ENCODE measurements at places on chromosomes 12 and 14.

DNA sequence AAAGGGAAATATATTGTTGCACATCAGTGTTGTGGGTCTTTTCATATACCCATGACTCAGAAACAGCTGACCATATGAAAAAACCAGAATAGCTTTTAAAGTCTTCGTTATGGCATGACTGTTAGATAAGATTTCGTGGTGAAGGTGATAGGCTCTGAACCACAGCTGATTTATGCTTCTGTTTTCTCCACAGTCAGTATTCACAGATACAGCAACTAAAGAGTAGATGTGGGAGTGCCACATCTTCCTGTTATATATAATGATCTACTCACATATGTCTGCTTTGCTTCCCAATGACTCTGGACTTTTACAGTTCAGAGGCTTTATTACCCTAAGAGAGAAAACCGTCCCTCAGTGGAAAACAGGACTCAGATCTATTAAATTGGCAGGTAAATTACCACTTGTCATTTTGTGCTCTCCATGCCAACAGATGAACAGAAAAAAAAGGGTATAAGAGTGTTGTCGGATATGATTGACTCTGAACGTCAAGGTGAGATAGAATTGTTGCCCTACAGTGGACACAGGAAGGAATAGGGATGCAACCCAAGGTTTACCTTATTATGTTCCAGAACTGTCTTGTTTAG is 1037.1 kb downstream of the GALC start:
- no peak for DNase-seq

DNA sequence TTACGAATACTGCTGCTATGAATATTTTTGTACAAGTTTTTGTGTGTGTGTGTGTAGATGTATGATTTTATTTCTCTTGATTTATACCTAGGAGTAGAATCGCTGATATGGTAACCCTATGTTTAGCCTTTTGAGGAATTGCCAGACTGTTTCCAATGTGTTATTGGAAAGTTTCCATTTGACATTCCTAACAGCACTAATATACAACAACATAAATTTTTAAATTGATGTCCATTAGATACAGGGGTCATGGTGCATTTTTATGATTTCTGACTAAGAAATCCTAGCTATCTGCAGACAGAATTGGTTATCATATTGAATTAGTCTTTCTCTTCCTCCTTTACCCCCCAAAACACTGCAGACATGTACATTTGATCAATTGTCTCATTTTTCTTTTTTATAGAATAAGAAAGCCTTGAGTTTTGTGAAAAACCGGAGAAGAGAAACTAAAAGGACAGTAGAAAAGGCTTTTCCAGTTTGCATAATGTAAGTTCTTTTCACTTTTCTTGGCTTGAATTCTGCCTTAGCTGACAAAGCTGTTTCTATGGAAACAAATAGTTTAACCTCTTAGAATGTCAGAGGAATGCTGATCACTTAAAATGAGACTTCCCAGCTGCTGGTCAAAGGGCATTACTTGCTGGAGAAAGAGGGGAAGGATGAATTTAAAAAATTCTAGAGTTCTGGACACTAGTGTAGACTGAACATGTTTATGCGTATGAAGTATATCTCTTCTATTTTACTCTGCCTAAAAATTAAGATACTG is 28.2 kb downstream of the PALS1 start:
- peak; percentile 70 for DNase-seq

DNA sequence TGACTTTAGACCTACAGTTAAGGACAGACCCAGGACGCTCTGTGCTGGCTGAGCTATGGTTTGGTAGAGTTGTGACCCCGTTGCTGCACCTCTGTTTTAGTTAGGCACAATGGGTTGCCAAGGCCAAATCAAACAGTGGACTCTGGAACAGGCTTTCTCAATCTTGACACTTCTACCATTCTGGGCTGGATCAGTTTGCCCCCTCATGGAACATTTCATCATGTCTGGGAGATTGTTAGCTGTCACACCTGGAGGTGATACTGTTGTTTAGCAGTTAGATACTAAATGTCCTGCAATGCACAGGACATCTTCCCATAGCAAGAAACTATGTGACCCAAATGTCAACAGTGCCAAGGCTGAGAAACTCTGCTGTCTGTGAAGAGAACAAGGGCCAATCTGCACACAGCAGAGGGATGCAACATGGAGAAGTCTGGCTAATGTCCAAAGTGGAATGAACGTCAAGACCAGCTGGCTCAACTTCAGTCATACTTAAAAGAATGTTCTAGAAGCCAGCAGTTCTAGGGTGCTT is 65.6 kb upstream of the DICER1 start:
- peak; percentile 72 for DNase-seq

DNA sequence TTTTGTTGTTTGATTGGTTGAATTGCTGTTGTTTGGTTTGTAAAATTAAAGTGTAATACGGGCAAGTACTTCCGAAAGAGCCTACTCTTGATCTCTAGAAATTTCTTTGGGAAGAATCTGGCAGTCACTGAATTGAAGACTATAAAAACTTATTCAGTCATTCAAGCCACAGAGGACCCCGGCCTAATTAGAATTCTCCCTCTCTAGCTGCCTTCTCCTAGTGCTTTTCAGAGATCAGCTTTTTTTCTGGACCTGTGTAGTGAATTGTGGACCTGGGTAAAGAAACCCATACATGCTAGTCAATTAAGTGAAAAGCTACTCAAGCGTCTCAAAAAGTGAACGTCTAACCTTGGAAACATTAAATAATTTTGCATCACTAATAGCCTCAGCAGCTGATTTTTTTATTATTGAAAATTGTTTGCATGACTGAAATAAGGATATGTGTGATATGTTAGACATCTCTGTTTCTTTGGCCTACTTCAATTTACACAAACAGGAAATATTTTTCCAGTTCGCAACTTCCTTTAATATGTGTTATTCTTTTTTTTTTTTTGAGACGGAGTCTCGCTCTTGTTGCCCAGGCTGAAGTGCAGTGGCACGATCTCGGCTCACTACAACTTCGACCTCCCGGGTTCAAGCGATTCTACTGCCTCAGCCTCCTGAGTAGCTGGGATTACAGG is 27.2 kb downstream of the EFCAB11 start:
- no peak for DNase-seq

GRCh38 chr12:8698132-8698851 is 501 bp downstream of the RIMKLB start:
- no peak for DNase-seq

- no peak for DNase-seq
Observed at GRCh38 chr14:90534091-90534837, 137.4 kb downstream of the CALM1 start.

DNA sequence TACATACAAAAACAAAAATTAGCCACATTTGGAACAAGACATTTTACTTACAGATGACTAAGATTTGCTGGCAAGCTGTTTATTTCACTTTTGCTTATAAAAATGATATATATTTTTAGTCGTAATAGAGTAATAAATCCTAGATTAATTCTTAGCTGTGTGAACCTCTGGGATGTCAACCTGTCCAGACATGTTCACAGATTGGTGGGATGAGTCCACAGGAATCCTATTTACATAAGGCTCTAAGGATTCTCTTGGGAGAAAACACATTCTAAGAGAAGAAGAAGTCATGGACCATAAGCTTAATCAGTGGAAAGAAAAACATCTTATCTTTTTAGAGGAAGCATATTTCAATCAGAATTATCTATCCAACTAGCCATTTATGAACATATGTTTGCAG is 797.4 kb downstream of the C12orf50 start:
- DNase-seq: no peak

- no peak for DNase-seq
Observed at GRCh38 chr12:73341559-73342247, 1069.5 kb downstream of the TRHDE start.

GRCh38 chr14:51455041-51455835 is 196.5 kb upstream of the FRMD6 start:
- no peak for DNase-seq

- no peak for DNase-seq
Observed at GRCh38 chr14:79165471-79166090, 995.4 kb downstream of the NRXN3 start.

- peak; percentile 45 for DNase-seq
Observed at GRCh38 chr14:75561013-75561432, 17.4 kb upstream of the FLVCR2 start.

- no peak for DNase-seq
Observed at GRCh38 chr14:68479247-68479646, 313.6 kb downstream of the ZFP36L1 start.

- DNase-seq: no peak
Observed at GRCh38 chr14:79544698-79545070, 666.6 kb downstream of the DIO2 start.

DNA sequence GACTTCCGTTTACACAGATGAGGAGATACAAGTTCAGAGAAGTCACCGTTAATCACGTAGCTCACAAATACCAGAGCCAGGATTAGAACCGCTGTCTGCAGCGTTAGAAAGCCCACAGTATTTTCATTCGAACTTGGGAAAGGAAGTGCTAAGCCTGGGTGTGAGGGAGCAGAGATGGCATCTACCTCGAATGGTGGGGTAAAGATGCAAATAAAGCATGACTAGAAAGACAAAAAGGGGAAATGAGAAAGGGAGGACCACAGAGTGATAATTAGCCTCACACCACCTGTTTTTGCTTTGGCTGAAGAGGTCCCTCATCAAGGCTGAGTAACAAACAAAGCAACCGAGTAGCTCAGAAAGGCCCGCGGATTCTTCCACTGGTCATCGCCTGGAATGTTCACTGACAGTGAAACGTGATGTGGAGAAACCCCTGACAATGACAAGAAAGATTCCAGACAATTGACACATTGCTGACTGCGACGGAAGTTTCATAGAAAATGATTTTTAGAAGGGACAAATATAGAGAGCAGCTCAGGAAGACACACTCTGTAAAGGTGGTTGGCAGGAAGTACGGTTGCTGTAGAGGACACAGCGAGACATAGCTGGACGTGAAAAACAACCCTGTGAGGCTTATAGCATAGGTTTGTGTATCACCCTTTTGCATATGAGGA is 31.5 kb upstream of the BHLHE41 start:
- DNase-seq: no peak

DNA sequence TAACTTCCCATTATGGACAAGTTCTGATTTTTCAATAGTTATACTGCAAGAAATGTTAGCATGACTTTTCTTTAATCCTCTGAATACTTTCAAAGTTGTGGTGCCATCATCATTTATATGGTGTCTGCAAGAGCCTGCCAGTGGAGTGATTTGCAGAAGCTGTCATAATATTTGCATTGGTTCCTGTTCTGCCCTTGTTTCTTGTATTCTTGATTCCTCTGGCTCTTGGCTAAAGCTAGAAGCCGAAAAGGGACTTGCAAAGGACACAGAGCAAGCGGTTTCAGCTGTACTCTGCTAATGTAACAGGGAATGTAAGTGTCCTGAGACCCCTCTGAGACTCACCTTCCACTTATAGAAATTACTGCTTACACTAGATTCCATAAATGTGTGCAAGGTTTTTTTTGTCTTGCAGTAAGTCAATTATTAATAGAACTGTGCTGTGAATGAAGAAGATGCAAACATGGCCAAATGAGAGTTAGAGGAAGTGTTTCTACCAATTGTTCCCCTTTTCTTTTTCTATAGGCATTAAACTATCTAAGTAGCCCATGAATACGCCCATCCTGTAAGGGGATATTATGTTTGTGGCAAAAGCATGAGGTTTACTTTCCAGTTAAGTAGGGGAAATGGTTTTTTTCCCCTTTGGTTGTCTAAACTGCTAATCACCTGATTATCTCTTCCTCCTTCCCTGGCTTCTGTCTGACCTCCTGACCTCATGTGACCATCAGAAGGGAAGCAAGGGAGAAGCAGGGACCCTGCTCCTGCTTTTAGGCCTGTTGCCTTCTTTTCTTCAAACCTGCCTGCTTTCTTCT is 5.3 kb downstream of the DYRK4 start:
- peak; percentile 83 for DNase-seq

DNA sequence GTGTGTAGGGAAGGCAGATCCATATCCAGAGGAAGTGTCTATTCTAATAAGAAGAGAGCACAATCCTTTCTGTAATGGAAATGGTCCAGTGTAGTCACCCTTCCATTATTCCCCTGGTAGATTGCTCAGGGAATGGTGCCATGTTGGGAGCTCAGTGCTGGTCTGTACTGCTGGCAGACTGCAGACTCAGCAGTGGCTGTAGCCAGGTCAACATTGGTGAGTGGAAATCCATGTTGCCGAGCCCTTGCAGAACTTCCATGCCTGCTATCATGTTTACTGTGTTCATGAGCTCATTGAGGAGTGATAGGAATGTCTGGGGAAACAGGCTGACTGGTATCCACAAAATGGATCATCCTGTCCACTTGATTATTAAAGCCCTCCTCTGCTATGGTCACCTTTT is 128.7 kb downstream of the MIPOL1 start:
- no peak for DNase-seq

All from pons (tissue), 1 donor.